Stimulated activated CD4-positive, alpha-beta T cell treated with anti-CD3 and anti-CD28 coated beads, Interleukin-1b, Interleukin-23, amount 100 ng/mL, for 1 hour (primary cell): ENCODE measurements at places on chromosomes 6 and 20.
A peak's percentile ranks its signal among the peaks of the same experiment; 100 is the strongest.

DNA sequence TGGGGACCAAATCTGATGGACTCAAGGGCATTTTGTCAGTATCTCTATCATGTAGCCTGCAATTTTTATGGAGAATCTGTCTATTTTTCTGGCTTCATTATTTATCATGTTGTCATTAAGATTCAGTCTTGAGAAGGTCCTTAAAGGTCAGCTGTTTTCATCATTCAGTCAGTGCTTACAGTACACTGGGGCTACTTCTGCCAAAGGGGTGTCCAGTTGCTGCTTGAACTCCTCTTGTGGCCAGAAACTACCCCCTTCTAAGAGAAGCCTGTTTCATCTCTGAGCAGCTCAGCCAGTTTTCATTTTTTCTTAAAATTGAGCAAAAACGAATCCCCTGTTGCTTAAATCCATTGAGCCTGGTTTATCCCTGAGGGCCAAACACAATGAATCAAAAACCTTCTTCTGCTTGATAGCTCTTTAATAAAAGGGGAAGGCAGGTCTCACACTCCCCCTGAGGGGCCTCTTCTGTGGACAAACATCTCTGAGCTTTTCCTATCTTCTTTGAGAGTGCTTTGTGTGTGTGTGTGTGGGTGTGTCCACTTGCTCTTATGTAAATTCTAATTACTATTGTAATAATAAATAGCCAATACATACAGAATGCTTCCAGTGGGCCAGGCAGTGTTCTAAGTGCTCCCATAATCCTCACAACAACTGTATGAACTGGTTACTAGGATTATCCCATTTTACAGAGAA, 172.2 kb downstream of the PLCB1 start:
- no peak for DNase-seq

DNA sequence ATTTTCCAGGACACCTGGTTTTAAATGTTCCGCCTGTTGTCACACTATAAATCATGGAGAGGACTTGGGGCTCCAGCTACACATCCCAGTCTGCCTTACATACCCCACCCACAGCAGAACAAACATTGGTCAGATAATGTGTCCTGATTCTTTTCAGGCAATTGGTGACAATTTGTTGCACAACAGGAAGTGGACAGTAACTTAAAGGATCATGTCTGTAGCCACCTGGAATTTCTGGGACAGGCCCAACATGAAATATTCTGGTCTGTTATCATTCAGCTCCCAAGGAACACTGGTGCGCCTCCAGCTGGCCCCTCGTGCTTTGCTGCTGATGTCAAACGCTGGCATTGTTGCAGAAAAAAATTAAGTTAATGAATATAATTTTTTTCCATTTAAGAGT, 117.2 kb downstream of the SOBP start:
- no peak for DNase-seq

- DNase-seq: no peak
Observed at GRCh38 chr20:17177341-17177740, 49.5 kb upstream of the PCSK2 start.

DNA sequence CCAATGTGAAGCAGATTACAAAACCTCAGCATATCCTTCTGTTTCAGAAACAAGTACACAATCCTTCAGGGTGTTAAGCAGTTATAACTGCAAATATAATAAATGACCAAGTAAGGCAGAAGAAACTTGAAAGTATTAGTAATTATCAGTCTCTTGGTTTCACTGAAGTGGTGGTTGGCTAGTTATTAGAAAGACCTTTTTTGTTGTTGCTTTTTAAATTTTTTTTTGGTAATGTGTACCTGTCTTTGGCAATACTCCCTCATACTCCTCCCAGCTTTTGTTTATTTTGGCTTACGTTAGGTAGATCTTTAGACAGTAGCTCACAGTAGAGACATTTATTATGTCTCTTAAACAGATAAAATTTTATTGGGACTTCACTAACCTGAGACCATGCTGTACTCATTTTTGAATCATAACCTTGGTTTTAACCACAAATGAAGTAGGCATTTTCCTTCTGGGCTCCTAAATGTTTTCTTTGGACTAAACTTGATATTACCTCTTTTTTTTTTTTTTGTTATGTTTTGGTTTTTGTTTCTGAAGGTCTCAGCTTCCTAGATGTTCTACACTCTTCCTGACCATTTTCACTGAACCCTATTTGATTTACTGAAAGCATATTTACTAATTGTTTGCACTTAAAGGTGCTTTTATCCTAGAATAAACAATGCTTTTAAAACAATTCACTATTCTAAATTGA, 6.4 kb downstream of the CD2AP start:
- no peak for DNase-seq

GRCh38 chr20:48695255-48695654, 132.5 kb downstream of the PREX1 start:
- no peak for DNase-seq

- DNase-seq: no peak
Observed at GRCh38 chr6:16343593-16343992, 105.2 kb downstream of the GMPR start.

GRCh38 chr20:47740862-47741184, 44.5 kb downstream of the SULF2 start:
- DNase-seq: no peak

GRCh38 chr6:74914888-74915287, 291.0 kb downstream of the COL12A1 start:
- no peak for DNase-seq

DNA sequence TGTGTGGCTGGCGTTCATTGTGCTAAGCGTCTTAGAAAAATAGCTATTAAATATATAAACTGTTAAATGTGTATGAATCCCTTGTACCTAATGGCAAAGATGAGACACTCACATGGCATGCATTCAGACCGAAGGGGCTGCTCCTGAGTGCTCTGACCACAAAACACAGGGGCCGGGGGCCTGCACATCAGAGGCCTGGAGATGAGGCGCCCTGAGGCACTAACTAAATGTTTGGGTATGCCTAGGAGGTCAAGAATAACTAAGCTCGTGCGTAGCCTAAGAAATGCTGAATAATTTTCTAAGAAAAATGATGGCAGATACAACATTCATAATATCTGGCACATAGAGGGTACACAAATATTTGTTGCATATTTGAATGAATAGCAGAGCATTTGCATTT, 92.5 kb downstream of the PSMB1 start:
- DNase-seq: no peak

DNA sequence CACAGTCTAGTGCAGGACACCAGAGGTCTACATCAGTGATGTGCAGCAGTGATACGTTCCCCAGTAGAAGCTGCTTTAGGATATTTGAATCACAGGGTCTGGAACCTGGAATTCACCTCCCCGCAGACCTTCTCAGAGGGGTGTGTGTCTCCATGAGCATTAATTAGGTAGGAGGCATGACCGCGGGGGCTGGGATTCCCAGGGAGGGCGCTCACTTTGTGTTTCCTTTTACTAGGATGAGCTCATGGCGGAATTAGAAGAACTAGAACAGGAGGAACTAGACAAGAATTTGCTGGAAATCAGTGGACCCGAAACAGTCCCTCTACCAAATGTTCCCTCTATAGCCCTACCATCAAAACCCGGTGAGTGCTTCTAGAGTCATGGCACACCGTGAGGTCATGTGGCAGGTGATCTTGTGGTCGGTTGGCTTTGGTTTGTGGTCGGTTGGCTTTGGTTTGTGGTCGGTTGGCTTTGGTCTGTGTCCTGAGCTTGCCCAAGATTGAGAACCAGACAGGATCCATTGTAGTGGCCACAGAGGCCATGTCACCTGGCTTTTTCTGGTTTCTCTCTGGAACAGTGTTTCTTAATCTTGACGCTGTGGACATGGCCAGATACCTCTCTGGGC, 40.8 kb downstream of the CHMP4B start:
- no peak for DNase-seq

- DNase-seq: no peak
Observed at GRCh38 chr6:99606656-99607415, at the start of gene PRDM13. PRDM13 (plus strand) TSS chr6:99606833; CDS start chr6:99607035, 202 bp downstream.

- no peak for DNase-seq
Observed at GRCh38 chr6:34052071-34052825, 93.6 kb downstream of the GRM4 start.

DNA sequence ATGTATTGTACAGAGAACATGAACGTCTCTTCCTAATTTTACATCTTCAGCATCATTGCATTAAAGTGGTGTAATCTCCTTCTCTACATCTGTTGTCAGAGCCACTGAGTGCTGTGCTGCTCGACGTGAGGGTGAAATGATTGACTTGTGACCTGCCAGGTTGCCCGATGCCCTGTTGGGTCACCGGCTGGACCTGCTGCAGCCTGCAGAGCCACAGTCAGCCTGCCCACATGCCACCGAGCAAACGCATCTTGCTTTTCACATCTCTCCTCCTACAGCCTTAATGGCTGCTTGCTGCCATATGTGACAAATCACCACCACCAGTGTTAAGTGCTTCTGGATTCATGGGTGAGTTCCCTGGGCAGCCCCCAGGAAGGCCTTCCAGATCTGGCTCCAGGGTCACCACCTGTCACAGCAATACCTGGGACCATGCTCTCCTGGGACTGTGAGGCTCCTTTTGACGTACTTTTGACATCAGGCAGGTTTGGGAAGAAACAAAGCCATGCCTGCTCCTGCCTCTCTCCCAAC, 80.3 kb downstream of the ASXL1 start:
- DNase-seq: no peak

- DNase-seq: no peak
Observed at GRCh38 chr6:148776321-148777308, 29.8 kb downstream of the UST start.

DNA sequence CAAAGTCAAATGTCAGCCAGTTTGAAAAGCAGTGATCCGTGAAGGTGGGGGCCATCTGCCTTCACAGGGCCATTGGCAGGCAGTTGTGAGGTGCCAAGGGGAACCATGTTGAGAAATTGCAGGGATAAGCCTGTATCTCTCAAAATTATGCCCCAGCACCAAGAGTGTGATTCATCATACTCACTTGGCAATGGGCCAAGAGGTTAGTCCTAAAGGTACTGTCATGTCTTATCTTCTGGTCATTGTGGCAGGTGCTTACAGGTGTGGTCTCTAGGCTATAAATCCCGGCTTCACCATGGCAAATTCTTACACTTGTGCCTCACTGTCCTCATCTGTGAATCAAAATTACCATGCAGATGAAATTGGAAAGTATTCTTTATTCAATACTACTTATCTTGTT, 150.7 kb upstream of the LAMP5 start:
- no peak for DNase-seq

GRCh38 chr20:63942969-63943807, 13.0 kb downstream of the UCKL1 start:
- DNase-seq: no peak

DNA sequence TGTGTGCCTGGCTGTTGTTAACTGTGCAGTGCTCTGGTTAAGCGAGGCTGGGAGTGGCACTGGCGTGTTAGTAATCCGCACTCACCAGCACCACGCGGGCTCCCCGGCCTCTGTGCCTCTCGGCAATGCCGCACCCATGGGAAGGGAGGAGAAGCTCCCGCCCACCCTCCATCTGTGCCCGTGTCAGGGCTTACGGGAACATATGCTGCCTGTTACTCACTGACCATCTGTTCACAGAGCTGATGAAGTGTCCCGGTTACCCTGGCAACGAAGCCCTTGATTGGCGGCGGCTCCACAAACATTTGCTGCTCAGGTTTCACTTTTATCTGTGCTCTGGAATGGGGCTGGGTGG, 114.7 kb downstream of the PSMB1 start:
- no peak for DNase-seq

GRCh38 chr6:29656798-29657197, at the start of gene MOG:
MOG (plus strand) TSS chr6:29657092; CDS start chr6:29657210, 118 bp downstream.
- DNase-seq: no peak

GRCh38 chr6:111873178-111874024, at the start of gene FYN:
FYN (minus strand) TSS chr6:111873452; CDS start chr6:111720051, 153,401 bp downstream.
- DNase-seq: peak; percentile 96

GRCh38 chr20:2921506-2921905, 48.2 kb downstream of the PTPRA start:
- DNase-seq: no peak

- DNase-seq: no peak
Observed at GRCh38 chr6:127893541-127893940, 7.3 kb downstream of the THEMIS start.

DNA sequence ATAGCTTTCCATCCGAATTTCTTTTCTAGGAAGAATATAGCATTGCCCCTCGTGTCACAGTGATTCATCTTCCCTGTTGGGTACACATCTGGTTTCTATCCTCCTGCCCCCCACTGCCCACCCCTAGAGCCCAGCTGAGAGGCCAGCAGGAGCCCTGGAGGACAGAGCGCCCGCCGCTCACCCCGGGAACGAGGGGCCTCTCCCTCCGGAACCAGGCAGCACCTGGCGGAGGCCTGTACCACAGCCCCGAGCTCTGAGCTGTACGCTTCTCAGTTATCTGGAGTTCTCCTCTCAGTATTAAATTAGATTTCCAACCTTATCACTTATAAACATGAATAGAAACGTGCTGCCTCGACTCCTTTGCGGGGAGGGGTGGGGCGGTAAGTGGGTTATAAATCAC, 6.0 kb downstream of the ANKRD60 start:
- DNase-seq: no peak

GRCh38 chr6:34145161-34146020, 496 bp downstream of the GRM4 start:
- DNase-seq: peak; percentile 14

- no peak for DNase-seq
Observed at GRCh38 chr6:154257067-154257466, 99.5 kb downstream of the IPCEF1 start.

DNA sequence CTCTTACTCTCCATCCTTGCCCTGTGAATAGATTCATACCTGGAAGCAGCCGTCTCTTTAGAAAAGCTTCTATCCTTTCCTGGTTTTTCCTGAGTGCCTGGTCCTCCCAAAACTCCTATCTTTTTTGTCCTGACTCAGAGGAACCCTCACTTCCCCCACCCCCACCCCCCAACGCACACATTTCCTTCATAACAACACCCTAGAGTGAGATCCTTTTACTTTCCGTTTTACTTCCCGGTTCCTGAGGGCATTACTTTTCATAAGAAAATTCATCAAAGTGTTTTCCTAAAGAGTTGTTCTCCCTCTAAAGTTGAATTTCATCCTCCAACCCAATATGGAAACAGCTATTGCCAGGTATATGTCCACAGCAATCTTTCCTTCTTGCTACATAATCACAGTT, 327.0 kb downstream of the NRN1 start:
- DNase-seq: no peak

- DNase-seq: no peak
Observed at GRCh38 chr6:40958738-40959137, 80.3 kb downstream of the UNC5CL start.

- no peak for DNase-seq
Observed at GRCh38 chr6:106177786-106178185, 91.7 kb downstream of the PRDM1 start.

GRCh38 chr20:45550765-45551164, 3.6 kb upstream of the EPPIN start:
- DNase-seq: no peak
